H54 (cell line): ENCODE measurements at places on chromosomes 2 and 18.
A peak's percentile ranks its signal among the peaks of the same experiment; 100 is the strongest.

DNA sequence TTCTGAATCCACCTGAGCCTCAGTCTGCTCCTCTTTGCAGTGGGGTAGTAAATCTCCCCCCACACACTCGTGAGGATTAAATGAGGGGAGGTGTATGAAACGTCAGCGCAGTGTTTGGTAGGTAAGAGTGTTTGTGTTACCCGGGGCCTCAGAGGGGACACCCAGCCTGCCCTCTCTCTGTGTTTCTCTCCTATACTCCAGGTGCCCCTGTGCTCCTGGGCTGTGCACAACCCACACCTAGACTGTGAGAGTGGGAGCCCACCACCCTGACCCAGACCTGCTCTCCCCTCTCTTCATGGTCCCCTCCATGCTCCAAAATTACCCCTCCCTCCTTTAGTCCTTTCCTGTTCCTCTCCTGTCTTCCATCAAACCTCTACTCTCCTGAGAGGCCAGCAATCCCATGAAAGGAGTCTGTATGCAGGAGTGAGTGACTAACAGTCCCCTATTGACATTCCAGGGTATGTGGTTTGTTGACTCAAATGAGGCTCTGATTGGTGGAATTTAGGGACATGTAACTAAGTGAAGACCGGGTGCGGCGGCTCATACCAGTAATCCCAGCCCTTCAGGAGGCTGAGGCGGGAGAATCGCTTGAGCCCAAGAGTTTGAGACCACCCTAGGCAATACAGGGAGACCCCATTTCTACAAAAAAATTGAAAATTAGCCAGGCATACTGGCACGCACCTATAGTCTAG is 10.4 kb downstream of the CIB4 start:
- DNase-seq: peak; percentile 83

- DNase-seq: no peak
Observed at GRCh38 chr2:127650041-127650784, 4.3 kb downstream of the GPR17 start.

- no peak for DNase-seq
Observed at GRCh38 chr18:63930773-63931354, 18.2 kb upstream of the HMSD start.

- no peak for DNase-seq
Observed at GRCh38 chr2:181679544-181679979, 755 bp downstream of the NEUROD1 start.

DNA sequence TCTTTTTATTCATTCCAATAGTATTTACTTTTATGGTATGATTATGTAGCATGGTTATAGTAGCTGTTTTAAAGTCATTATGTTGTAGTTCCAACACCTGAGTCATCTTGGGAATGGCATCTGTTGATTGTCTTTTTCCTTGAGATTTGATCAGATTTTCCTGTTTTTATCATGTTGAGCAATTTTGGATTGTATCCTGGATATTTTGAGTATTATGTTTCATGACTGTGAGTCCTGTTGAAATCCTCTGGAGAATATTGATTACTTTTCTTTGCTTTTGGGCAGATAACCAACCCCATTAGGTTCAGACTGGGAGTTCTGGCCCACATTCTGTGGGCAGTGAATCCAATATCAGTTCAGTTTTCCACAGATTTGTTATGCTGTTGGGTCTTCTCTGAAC is 163.2 kb upstream of the SPRED2 start:
- DNase-seq: no peak

DNA sequence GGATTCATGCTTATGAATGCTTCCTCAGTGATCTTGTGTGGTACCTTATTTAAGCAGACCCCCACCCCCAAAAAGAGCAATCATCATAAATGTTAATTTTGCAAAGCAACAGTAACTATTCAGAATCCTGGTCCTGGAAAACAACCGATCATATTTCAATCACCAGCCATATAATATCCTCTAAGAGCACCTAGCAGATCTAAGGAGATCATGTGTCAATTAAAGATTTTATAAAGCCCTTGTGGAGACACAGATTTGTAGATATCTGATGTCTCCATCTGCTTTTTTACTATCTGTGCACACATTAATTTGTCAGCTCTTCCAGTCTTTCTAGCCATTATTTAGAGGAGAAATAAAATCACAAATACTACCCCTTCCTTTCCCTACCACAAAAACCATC is 423.7 kb downstream of the TGIF1 start:
- DNase-seq: no peak

- no peak for DNase-seq
Observed at GRCh38 chr2:131040661-131041401, 52.4 kb downstream of the FAM168B start.

DNA sequence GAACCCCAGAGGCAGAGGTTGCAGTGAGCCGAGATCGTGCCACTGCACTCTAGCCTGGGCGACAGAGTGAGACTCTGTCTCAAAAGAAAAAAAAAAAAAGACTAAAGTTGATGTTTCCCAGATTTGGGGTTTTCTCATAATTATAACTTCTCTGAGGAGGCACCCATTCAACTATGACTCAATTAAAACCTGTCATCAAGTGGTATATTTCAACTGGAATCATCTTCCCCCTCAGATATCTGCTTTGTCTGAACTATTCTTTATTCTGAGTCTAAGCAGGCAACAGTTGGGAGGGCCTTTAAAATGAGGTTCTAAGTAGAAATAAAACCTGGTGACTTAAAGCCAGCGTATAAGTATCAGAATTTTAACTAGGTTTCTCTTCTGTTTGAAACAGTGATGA is 88.5 kb downstream of the PTRHD1 start:
- no peak for DNase-seq

- no peak for DNase-seq
Observed at GRCh38 chr2:23302591-23302990, 82.4 kb upstream of the KLHL29 start.

GRCh38 chr18:51639541-51639940 is 442.1 kb upstream of the MEX3C start:
- DNase-seq: no peak

GRCh38 chr2:201939453-201939941 is 94.2 kb upstream of the FZD7 start:
- DNase-seq: no peak

DNA sequence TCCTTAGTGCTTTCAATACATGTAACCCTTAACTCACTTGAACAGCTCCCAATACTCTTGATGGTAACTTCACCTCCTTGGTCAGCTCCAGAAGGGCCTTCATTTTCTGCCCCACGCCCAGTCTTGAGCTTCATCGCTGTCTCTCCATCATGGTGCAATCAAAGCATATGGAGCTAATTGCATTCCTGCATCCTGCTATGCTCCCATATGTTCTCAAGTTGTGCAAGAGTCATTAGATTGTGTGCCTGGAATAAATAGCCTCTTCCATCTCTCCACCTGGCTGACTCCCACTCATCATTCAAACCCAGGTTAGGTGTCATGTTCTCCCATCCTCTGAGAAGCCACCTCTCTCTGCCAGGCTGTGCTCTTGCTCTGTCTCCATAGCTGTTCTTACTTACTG is 364.5 kb upstream of the RGPD4 start:
- DNase-seq: no peak

DNA sequence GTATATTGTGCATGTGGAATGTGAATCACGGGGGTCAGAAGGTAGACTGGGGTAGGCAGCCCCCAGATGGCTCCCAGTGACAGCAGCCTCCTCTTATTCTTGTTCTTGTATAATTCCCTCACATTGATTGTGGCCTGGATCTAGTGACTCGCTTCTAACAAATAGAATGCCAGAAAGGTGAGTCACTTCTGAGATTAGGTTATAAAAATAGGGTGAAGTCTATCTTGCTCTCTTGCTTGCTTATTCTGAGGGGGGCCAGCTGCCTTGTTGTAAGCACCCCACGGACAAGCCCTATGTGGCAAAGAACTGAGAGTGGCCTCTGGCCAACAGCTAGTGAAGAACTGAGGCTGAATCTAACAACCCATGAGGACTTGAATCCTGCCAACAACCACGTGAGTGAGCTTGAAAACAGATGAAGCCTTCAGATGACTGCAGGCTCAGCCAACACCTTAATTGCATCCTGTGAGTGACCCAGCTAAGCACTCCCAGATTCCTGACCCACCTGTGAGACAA is 15.6 kb upstream of the RMND5A start:
- peak; percentile 50 for DNase-seq

GRCh38 chr2:171267855-171268629 is 107.3 kb upstream of the TLK1 start:
- DNase-seq: no peak

GRCh38 chr2:183542606-183543005 is 418.4 kb downstream of the NUP35 start:
- DNase-seq: no peak

DNA sequence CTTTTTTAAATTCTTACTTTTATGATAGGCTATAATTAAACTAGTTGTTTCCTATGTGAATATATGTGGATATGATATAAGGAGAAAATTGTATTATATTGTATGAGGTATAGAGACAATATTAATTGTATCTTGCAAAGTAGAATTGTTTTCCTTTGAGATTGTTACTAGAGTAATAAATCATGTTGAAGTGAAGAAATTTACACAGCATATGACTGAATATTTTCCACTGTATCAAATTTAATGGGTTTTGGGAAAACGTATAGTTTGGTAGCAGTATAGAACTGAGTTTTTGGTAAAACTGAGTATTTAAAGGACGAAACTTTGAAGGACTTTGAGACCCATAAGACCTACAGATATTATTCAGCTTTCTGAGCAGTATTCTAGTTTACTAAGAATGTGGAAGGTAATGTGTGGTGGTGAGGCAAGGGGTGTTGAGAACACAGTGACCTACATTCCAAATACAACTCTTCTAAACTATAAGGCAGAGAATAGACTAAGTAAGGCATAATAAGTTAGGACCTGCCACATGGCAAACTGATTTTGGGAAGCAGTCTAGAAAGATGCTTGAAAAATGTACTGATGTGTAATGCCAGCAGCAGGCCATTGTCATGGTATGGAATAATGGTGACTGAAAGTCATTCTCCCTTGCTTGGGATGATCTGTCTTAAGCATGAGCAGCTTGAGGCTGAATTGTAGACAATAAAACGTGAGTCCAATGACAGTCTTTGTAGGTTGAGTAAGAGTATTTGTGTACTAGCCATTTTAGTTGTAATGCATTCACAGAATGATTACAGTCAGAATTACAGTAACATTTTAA is 29.6 kb downstream of the PKP4 start:
- no peak for DNase-seq

DNA sequence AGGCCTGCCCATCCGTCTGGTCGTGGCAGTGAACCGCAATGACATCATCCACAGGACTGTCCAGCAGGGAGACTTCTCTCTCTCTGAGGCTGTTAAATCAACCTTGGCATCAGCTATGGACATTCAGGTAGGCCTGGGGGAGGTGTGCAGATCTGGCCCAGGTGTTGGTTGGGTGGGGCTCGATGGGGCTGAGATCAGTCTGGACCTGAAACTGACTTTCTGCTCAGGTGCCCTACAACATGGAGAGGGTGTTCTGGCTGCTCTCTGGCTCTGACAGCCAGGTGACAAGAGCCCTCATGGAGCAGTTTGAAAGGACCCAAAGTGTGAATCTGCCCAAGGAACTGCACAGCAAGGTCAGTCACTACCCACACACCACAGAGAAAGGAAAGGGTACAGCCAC is 12.6 kb downstream of the THNSL2 start:
- no peak for DNase-seq

GRCh38 chr18:41537666-41538065 is 417.4 kb upstream of the PIK3C3 start:
- DNase-seq: no peak

DNA sequence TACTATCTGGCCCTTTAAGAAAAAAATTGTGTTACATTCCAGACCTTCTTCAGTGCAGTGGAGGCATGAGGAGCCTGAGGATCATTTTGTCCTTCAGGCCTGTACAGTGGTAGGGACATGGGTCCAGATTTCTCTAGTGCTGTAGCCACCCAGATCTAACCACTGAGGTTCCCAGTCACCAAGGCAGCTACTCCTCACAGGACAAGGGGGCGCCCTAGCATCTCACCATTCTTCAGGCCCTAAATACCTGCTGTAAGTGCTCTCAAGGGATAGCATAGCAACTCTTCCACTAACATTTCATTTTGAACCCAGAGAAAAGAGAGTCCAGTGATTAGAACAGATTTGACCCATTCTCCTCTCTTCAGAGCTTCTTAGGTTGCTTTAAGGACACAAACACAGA is 1533.0 kb downstream of the LRP1B start:
- no peak for DNase-seq
